Osteoblast (primary cell): ENCODE measurements at places on chromosomes 12 and 14.

- no peak for DNase-seq
Observed at GRCh38 chr14:101824339-101824727, 62.8 kb downstream of the PPP2R5C start.

DNA sequence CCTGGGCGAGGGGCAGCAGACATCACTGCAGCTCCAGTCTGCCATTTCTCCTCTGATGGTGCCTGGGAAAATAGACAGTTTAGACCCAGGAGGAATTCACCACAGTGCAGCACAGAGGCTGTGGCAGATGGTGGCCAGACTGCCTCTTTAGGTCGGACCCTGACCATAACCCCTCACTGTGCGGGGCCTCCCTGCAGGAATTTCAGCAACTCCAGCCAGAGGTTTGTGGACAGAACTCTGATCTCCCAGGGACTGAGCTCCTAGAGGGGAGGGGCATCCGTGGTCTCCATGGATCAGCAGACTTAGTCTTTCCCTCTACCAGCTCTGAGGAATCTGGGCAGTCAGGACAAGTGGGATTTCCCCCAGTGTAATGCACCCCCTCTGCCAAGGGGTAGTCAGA, 106.5 kb downstream of the ZC3H14 start:
- no peak for DNase-seq

DNA sequence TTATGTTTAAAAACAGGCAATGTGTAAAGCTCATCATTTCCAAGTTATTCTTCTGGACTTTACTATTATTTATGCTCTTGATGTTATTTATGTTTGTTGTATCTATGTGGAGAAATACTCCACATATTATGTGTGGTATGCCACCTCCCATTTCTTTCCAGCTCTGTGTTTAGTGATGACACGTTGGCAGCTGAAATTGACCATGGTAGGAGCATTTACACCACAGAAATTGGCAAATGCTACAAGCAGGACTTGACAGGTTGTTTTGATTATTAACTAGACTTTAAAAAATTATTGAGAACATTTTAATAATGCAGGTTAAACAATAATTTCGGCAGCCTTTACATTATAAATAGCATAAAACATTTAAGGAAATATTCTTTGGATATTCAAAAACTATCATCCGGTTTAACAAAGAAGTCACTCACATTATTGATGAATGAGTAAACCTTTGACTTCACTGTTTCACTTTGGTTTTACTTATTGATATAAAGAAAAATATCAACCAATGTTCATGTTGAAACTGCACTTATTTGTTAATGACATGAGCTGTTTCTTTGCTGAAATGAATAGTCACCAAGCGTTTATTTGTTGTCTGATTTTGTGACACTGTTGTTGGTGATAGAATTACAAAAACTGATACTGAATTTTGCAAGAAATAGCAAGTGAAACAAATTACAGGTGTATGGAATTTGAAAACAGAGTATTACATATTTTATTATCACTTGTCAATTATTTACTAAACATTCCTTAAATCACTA, 76.8 kb downstream of the HMGA2 start:
- no peak for DNase-seq

GRCh38 chr12:132056951-132057350, 87.2 kb downstream of the DDX51 start:
- no peak for DNase-seq

DNA sequence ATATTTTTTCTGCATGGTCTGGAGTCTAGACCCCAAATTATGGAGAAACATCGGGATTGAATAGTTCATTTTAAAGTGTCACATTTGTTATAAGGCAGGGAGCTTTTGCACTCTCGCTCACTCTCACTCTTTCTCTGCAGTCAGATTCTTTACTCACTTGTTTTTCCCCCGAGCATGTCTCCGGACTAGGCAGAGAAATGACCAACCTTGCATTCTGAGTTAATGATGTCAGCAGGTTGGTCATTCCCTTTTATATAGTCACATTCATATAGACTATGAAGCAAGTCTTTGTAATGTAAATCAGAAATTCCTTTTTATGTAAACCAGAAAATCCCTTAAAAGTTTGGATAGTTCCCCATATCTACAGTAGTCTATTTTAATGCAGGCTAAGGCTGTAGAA, 4.1 kb downstream of the C12orf75 start:
- no peak for DNase-seq

DNA sequence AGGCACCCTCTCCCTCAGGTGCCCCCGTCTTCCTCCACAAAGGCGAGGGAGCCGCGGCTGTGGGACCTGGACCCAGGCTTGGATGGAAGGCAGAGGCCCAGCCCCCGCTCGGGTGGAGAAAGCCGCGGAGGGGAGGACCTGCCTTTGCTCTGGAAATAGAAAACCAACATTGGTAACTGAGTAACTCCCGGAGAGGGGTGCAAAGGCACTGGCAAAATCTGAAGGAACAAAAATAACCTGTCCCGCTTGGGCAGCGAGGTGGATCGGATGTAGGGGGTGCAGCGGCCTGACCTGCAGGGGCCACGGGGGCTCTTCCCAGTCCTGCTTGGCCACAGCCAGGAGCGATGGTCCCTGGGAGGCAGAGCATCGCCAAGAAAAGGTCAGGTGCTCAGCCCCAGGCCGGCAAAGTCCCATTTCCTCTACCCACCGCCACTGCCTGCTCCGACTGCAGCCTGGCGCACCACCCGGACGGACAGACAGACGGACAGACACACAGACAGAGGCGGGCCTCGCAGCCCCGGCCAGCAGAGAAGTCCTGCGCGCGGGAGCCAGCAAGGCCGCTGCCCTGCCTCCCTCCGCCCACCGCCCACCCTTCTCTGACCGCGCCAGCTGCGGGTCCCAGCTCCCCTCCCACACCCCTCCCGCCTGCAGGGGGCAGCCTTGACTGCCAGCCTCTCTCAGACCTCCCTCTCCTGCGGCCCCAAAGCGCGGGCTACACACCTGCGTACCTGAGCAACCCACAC, 21.4 kb upstream of the TMEM106C start:
- peak; percentile 86 for DNase-seq

DNA sequence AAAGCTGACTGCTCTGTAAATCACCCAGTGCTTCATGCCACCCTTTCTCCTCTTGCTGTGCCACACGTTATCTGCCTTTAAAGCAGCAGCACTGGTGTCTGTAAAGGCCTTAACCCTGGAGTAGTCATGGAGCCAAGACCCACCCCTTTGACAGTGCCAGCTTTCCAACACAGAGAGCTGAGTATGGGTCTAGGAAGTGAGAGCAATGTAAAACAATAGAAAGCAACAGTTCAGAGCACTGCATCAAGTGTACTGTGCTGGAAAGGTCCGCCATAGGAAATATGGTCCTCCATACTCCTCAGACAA, 139.5 kb downstream of the DAD1 start:
- no peak for DNase-seq

DNA sequence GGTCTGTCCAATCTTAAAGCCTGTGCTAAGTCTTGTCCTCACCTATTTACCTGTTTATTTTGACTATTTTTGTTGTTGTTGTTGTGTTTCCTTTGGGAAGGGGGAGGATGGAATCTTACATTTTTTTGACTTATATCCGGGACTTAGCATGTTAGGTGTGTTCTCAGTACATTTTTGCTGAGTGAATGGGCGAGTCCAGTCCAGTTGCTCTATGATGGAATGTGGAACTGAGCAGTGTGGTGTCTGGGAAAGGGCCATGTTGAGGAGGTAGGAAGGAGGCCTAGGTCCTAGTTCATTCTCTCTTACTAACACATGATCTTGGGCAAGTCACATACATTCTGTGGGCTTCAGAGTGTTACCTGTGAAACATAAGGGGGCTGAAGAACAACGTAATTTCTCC, 80.9 kb upstream of the SLC38A2 start:
- no peak for DNase-seq

DNA sequence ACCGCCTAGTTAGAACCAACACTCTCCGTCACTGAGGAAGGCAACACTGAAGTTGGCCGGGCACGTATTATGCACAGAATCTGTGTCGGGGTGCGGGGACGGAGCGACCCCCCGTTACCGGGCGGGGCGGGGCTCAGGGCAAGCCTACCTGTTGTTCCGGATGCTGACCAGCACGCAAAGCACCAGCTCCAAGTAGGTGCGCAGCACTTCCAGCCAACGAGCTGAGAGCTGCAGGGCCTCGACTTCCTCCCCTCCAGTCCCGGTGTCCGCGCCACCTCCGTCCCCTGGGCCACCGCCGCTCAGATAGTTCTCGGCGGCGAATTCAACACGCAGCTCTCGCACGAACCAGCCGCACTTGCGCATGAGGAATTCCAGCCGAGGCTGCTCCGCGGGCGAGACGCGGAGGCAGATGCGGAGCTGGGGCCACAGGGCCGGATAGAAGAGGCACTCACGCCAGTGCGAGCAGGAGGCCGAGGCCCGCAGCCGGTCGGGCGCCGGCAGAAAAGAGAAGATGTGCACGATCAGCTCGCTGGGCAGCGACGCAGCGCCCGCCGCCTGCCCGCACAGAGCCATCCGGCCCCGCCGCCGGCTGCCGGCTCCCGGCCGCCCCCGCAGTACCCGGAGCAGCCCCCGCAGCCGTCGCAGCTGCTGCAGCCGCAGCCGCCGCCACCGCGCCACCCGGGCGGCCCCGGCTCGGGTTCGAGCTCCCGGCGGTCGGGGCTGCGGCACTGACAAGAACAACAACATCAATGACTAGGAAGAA, 636 bp downstream of the FBXO33 start:
- peak; percentile 88 for DNase-seq

- DNase-seq = no peak
Observed at GRCh38 chr12:52651726-52652261, at the start of gene KRT2. TSS of gene KRT2 (minus strand) at chr12:52652211. CDS start at chr12:52652142, 69 bp downstream.

DNA sequence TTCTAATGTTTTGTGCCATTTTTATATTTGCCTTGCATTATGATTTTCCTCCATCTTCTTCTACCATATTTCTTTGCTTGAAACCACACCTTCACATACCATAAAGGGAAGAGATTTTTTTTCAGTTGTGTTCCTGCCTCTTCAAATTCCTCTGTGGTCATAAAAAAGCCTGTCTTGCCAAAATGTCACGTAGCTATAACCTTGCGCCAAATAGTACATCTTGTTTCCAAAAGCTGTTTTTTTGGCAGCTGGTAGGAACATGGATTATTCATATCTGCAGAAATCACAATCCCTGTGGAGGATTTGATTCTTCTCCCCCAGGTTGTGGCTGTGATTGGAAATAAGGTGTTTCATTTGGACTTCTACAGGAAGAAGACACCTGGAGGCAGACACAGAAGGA, 133.6 kb upstream of the SLC35F4 start:
- DNase-seq = no peak

- peak; percentile 66 for DNase-seq
Observed at GRCh38 chr14:30874999-30875787, 834 bp downstream of the COCH start.

- DNase-seq = peak; percentile 77
Observed at GRCh38 chr12:79997096-79997791, 62.3 kb upstream of the PPP1R12A start.

DNA sequence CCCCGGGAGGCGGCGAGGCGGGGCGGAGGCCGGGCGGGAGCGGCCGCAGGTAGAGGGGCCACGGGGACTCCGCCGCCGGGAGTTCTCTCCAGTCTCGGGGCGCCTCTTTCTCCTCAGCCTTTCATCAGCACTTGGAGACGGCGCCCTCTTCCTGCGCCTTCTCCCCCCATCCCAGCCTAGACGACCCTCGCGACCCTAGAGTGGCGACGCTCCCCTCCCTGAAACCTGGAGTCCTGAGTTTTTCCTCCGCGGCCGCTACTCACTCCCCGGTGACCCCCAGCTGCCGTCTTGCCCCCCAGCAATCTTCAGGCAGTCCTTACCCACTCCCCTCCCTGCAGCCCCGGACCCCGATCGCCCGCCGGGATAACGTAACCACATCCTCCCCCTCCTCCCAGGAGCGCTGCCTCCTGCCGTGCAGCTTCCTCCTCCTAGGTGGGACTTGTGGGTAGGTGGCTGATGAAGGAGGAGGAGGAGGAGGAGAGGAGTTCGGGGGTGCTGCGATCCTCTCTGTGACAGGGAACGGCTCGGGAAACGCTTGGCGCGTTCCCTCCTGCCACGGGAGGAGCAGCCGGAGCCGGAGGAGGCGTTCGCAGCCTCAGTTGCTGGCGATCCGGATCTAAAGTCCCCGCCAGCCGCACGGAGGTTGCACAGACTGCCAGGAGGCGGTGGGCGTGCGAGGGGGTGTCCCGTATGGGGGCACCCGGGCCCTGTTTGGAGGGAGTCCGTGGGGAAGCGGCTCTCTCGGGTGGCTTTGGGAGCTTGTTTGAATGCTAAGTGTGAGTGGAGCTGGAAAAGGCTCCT, 891 bp downstream of the PLEKHA5 start:
- DNase-seq = peak; percentile 88

DNA sequence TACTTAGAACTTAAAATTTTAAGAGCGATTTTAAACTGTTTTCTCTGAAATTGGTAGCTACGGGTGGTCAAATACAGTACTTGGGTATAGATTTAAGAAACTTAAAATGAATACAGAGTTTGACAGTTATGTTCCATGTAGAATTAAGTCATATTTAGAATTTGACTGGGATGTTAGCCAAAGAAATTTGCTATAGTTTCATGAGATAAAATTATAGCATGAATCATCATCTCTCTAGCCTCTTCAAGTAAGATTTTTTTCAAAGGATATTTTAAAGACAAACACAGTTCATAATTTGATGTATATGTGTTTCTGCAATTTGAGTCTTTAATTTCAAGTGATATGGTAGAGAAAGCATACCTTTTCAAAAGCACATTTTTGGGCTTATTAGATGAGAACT, 41.0 kb downstream of the ZCRB1 start:
- DNase-seq = peak; percentile 92

DNA sequence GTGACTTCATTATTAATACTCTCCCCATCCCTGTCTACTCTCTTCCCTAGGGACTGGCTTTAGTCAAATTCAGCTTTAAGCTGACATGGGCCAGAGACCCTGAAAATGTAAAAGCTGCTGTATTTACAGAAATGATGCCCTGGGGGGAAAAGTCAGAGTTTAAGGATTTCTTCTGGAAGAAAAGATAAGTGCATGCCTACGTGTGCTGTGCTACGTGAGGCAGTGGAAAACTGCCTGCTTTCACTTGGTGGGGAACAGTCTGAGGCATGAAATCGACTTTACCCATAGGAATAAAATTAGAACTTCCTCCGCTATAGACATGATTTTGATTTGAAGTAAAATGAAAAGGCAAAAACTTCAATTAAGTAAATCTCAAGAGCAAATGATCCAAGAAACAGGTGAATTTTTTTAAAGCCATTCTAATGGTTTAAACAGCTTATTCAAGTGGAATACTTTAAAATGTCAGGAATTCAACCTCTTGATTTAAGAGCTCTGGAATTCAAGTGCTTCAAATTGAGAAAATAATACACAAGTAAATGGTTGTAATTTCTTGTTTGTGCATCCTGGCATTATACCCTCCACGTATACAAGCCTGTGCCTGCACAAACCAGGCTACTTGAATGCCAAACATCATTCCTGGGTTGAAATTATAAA, 168.5 kb downstream of the FOXN3 start:
- no peak for DNase-seq

- no peak for DNase-seq
Observed at GRCh38 chr12:75427491-75427890, 36.6 kb downstream of the GLIPR1L2 start.

DNA sequence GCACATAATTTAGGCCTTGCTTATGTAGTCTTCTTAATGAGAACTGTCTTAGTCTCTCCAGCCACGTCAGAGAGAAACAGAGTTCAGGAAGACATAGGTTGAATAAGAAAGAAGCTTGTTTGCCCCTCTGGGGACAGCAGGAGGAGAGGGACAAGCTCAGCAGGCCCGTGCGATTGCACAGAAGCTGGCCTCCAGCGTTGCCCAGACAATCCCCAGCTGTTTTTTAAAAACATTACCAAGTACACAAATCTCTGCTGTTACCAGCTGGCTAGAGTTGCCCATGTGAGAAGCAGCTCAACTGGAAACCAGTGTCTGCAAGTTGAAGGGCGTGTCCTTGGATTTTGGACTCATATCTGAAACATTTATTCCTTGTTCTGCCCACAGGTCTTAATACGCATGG, 232.6 kb downstream of the EFCAB11 start:
- peak; percentile 38 for DNase-seq

- DNase-seq = no peak
Observed at GRCh38 chr12:24852420-24852819, 96.5 kb downstream of the BCAT1 start.
